Stimulated activated CD8-positive, alpha-beta memory T cell treated with anti-CD3 and anti-CD28 coated beads, Interleukin-7, amount 100 ng/mL, for 24 hours (primary cell): ENCODE measurements at places on chromosomes 16 and 17.

GRCh38 chr17:62572488-62572887, 55.0 kb upstream of the MRC2 start:
- no peak for DNase-seq

DNA sequence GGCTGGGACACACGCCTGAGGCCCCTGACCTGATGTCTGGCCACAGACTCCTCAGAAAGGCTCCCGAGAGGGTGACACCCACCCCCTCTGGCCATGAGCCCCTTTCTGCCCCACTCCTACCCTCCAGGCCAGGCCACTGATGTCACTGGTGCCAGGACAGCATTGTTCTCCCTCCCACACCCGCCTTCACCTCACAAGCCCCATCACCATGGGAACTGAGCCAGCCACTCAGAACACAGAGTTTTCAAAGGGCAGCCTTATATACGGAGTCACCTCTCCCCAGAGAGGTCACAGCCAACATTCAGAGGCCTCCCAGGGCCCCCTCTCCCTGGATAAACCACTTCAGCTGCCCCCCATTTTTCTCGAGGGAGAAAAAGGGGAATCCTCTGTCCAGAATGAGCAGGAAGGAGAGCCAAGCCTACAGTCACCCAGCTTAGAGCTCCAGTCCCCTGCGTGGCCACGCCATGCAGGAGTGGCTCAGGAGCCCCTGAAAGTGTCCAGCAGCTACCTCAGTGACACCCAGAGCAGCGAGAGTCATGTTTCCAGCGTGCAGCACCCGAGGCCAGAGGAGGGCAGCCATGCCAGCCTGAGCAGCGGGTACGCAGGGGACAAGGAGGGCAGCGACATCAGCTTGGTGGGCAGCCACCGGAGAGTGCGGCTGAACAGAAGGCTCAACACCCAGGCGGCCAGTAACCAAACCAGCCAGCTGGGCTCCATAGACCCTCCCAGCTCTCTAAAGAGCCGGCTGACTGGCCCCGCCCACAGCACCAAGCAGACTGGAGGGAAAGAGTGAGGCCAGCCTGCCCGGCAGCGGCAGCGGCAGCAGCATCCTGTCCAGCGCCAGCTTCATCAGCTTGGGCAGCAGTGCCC, at the start of gene C16orf82:
Gene C16orf82, plus strand, starts transcription at position 260 of the 870 bp plus-strand sequence.
- DNase-seq, result no peak

DNA sequence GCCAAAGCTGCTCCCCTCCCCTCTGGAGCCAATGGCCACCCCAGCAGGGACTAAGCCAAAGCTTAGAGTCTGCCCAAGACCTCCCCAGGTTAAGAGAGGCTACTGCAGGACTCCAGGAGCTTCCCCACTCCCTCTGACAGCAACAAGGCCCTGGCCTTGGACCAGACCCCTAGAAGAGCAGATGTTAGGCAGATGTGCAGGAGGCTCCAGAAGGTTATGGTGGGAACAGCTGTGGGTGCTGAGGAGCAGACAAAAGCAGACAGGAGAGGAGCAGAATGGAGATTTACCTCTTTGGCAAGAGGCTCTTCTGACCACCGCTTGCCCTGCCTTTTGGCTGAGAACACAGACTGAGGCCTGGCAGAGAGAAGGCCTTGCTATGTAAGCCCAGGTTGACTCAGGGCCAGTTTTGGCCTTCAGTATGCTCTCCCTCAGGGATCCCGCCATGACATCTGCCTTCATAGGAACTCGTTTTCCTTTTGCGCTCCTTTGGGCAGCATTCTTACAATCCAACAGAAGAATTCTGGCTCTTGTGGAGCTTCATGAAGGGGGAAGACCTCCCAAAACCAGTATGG, 113.0 kb downstream of the RBFOX3 start:
- DNase-seq, result no peak

DNA sequence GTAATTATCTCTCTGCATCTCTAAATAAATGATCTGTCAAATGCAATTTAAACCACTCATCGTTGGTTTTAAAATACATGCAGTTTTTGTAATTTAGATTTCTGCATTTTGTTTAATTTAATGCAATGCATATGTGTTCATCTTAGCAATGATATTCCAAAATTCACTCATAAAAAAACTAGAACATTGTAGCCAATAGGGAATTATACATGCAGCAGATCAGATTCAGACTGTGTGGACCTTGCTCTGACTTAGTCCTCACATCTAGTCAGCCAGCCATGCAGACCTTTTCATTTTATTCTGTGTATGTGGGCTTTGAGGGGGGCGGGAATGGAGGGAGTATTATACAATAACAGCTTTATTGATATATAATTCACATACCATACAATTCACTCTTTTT, 37.3 kb upstream of the SIAH1 start:
- DNase-seq, result no peak
